ENCODE measurements at places on chromosomes 5 and 9.

DNA sequence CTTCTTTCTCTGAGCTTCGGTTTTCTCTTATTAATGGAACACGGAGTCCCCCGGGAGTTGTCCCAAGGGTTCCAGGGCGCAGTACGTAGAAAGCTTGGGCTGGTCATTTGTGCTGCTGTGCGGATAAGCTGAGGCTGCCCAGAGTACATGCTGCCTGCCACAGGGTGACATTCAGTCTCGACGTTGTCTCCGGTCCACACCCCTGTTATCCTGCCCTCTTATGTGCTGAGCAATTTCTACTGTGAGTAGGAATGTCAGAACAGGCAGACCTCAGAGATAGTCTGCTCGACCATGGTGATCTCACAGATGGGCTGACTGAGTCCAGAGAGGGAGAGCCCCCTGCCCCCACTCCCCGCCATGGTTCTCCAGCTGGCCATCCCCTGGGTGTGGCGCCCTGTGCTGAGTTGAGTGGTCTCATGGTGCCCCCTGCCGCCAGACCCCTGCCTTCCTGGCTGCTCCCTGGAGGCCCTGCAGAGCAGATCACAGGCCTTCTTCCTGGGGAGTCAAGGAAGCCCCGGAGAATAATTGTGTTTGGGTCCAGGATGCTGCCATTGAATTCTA is 124.0 kb downstream of the RGS3 start:
- no peak for DNase-seq

DNA sequence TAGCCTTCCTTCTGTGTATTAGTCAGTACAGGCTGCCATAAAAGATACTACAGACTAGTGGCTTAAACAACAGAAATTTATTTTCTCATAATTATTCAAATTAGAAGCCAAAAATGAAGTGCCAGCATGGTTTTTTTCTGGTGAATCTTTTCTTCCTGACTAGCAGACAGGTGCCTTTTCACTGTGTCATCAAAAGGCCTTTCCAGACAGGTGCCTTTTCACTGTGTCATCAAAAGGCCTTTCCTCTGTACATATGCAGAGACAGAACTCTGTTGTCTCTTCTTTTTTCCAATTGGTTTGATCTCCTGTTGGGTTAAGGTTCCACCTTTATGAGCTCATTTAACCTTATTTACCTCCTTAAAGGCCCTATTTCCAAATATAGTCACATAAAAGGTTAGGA is 599.9 kb downstream of the ISL1 start:
- no peak for DNase-seq

GRCh38 chr5:179698935-179699615 is at the start of gene CANX:
CANX (plus strand) TSS chr5:179698967; CDS start chr5:179705682, 6,715 bp downstream.
- DNase-seq = no peak

- no peak for DNase-seq
Observed at GRCh38 chr9:70413464-70413798, 1.0 kb downstream of the KLF9 start.

- no peak for DNase-seq
Observed at GRCh38 chr5:56011835-56012234, 17.1 kb upstream of the IL6ST start.

- DNase-seq = no peak
Observed at GRCh38 chr5:152282331-152282730, 122.7 kb downstream of the NMUR2 start.

- DNase-seq = no peak
Observed at GRCh38 chr9:116020801-116021200, 132.8 kb upstream of the PAPPA start.

DNA sequence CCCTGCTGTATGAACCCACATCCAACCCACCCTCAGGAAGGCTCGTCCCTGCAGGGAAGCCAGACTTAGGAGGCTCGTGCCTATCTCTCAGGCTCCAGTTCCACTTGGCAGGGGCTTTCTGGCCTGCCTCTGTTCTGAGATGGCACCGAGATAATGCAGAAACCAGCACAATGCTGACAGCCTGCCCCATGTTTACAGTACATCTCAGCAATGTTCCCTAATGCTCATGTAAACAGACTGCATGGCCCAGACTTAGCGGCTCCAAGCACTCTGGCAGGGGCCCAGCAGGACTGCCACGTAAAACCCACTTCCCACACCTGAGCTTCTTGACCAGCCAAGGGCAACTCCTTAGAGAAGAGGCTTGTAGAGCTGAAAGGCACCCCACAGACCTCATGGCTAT is 499.5 kb upstream of the BRINP1 start:
- DNase-seq = no peak

DNA sequence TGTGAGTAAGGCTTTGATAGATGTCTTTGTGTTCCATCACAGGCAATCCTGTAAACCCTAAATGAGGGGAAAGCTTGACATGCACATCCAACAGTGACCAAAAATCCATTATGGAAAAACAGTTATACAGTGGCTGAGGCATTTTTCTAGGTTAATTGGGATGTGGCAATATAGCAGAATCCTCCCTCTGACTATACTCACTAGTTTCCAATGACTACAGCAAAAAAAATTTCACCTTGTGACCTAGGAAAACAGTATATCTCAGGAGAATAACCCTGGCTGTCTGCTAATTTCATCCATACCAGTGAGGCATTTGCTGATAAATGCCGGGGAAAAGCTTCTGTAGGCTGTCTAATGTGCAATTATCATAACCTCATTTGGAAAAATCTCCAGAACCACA is 49.9 kb upstream of the SNCAIP start:
- DNase-seq = no peak

DNA sequence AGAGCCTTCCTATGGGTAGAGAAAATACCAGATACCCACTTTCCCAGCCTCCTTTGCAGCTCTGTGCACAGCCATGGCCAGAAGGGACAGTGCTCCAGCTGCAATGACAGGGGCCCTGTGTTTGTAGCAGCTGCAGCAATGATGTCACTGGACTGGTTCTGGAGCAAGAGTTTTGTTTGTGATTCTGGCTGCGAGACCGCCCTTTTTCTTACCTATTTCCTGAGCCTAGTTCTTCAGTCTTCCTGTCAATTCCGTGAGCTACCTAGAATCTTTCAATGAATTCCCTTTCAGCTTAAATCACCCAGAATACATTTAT is 10.0 kb upstream of the BOD1 start:
- no peak for DNase-seq

GRCh38 chr5:5378531-5378930 is 43.9 kb upstream of the ICE1 start:
- DNase-seq = no peak

DNA sequence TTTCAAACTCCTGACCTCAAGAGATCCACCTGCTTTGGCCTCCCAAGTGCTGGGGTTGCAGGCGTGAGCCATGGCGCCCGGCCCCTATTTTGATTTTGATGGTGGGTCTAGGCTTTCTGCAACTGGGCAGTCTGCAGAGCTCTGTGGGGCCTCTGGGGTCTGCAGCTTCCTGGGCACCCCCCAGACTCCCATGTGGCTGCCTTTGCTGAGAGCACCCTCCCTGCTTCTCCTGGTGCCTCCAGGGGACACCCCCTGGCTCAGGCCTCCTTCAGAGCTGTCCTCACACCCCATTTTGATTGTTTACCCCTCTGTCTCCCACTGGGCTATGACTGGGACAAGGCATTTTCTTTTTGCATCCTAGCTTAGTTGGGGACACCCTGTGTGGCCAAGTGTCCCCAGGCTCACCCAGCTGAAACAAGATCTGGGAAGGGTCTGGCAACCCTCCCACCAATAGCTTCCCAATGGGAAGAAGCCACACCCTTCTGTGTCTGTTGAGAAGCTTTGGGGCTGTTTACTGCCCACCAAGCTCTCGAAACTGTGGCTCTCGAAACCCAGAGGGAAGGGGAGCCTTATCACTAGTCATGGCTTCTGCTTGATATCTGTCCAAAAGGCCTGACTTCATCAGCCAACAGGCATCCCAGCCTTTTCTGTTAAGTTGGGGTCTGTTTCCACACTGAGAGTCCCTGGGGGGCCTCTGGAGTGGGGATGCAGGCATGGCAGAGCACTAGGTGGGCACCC is 204.4 kb upstream of the IER5L start:
- no peak for DNase-seq

DNA sequence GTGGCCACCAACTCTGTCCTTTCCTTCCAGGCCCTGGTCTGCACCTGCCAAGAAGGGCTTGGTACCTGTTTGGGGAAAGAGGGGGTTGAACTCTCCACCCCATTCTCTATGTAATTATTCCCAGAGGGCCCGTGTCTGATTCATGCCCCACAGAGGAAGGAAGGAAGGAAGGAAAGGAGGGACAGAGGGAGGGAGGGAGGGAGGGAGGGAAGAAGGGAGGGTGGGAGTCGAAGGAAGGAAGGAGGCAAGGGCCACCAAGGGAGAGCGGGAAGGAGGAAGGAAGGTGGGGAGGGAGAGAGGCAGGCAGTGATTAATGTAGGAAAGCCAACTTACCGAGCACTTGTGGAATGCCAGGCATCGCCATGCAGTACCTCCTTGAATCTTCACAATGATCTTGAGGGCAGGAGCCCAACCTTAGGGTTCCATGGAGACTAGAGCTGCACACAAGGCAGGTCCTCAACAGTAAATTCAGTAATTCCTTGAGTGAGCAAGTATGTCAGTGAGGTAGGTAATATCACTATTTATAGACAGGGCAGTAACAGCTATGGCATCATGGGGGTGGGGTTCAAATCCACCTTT is 75.8 kb downstream of the FGF18 start:
- no peak for DNase-seq

DNA sequence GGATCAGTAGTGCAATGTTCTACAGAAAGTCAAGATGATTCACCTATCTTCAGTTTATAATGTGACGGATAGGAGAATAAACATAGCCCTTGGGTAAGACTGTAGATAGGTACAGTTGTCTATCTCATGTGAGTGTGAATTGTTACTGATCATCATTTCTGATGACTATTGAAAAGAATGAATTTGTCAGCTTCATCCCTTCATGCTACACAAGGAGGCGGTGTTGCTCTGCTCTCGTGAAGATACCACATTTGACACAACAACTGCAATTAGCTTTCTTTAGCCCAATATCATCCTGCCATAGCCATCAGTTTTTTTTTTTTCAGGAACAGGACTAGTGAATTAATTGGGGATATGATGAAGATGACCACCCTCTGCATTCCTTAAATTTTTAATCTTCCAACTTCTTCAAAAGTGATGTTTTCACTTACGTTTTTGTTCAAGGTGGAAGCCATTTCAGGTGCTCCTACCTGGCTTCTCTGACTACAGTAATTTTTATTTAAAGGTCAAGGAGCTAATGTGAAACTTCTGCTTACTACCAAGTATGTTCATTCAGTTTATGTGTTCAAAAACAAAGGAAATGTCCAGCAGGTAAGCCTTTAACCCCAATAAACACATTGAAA is 152.9 kb upstream of the MOCS2 start:
- DNase-seq = no peak

- no peak for DNase-seq
Observed at GRCh38 chr5:178165581-178165980, 11.9 kb upstream of the NHP2 start.

- DNase-seq = no peak
Observed at GRCh38 chr5:142048272-142048671, 35.4 kb upstream of the GNPDA1 start.

DNA sequence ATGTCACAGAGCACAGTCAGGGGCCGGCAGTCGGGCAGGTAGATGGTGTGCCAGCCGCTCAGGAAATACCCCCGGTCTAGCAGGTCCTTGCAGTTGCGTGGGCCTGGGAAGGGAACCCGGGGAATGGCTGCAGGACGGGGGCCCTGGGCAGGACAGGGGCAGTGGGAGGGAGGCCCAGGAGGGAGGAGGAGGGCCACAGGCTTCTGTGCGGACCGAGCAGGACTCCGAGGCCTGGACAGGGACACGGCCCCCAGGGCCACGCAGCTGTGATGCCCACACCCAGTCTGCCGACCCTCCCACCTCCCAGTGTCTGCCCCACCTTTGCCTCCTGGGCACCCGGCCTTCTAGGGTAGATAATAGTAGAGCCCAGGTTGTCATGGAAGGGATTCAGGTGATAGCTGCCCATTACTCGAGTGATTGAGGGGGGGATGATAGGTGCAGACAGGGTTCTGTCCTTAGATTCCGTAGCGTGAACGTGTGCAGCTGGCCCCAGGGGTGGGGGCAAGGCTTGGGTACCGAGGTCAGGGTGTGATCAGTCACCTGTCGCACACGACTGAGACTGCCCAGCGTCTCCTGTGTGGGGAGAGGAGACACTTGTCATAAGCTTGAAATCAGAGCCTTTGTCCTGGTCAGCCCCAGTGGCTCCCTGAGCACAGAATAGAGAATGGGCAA is 4.5 kb downstream of the FCN1 start:
- DNase-seq = peak; percentile 47

- no peak for DNase-seq
Observed at GRCh38 chr9:87950765-87951488, 23.4 kb downstream of the CDK20 start.

DNA sequence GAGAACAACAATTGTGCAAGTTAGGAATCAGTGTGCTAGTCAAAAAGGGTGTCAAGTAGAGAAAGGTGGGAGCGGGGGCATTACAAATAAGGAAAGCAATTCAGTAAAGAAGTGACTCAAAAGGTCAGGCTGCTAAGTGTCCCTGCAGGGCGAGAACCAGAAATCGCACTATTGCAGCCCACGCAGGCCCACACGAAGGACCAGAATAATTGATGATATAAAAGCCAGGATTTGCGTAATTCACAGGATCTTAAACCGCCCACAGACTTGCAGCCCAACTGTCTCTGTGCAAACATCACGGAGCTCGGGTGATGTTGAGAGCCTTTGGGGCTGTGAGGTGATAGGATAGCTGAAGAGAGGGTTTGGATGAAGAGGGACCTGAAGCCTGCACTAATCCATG is 349.0 kb downstream of the BRINP1 start:
- DNase-seq = no peak

DNA sequence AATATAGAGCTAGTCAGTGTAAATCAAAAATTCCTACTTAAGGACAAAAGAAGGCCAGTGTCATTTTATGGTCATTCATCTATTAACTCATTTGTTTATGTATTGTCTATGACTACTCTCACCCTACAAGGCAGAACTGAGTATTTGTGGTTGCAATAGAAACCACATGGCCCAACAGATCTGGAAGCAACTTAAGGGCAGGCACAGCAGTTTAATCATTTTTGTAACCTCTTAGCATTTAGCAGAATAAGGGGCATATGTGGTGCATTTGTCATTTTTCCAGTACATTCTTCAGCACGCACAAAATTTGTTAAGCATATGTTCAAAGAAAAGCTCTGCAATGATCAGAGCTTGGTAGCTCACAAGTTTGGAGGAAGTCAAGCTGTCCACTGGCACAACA is 1.1 kb downstream of the FKBP15 start:
- DNase-seq = no peak

GRCh38 chr9:69499407-69499806 is 172.8 kb downstream of the APBA1 start:
- no peak for DNase-seq
